EH (cell line): ENCODE measurements at places on chromosomes 4 and X.

GRCh38 chr4:149292425-149293007 is 523.1 kb downstream of the IQCM start:
- DNase-seq, result no peak

DNA sequence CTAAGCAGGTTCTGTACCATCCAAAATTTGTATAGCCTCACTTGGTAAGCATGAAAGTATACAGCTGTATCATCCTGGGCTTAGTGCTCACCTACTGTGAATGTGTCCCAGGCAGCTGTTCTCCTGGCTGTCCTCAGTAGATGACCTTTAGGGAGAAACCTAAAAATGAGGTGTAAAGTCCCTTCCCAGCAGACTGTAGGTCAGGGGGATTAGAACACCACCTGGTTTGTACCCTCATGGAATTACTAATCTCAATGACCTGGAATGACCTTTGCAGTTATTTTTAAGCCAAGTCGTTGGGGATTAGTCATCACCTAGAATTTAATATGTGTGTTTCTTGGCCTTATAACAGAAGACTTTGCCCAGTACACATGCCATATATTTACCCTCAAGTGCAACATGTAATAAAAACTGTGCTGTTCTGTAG is 39.1 kb upstream of the MBTPS2 start:
- peak; percentile 22 for DNase-seq

DNA sequence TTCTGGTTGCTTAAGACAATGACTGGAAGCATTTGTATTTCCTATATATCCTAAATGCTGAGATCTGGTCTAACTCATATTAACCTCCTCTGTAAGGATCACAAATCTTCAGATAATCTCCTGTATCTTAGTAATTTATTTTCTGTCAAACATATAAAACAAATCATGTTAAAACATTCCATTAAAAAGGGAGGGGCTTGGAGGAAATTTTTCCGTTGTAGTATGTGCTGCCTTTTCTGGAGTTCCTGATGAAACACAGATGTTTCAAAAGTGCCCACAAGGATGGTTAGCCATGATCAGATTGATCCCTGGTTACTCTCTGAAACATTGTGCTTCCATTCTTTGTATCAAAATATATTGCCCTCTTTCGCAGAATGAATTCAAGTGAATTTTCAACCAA is 182.1 kb downstream of the TENM3 start:
- DNase-seq, result peak; percentile 7

DNA sequence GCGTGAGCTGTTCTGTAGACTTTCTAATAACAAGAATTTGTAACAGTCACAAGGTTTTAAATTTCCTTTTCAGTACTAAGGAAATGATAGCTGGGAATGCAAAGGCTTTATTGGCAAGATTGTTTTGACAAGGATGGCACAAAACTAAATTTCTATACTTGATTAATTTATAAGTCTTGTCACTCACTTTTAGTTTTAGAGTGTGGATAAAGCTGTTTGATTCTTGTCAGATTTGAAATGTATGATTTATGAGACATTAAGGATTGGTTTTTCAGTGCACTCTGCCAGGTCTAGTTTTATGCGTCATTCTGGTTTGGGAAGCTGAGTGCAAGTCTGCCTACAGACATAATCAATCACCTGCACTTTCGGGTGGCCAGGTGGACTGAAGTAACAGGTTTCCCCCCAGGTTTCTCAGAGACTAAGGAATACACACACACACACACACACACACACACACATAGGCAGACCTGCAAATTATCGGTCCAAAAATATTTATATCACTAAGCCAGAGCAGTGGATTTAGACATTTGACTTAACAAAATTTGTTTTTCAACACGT is 9.3 kb downstream of the FHL1 start:
- no peak for DNase-seq

GRCh38 chr4:41428601-41429279 is 109.2 kb upstream of the LIMCH1 start:
- peak; percentile 41 for DNase-seq

GRCh38 chr4:11408233-11408967 is 20.3 kb downstream of the HS3ST1 start:
- DNase-seq, result no peak

GRCh38 chr4:143356493-143356892 is 19.8 kb downstream of the GAB1 start:
- DNase-seq, result no peak

- no peak for DNase-seq
Observed at GRCh38 chrX:45735571-45735970, 534.9 kb upstream of the DIPK2B start.

GRCh38 chrX:51641421-51642021 is 22.8 kb upstream of the CENPVL3 start:
- peak; percentile 56 for DNase-seq

GRCh38 chr4:11155208-11155867 is 273.4 kb downstream of the HS3ST1 start:
- DNase-seq, result no peak

GRCh38 chr4:143558823-143559756 is 45.6 kb downstream of the SMARCA5 start:
- DNase-seq, result peak; percentile 68

DNA sequence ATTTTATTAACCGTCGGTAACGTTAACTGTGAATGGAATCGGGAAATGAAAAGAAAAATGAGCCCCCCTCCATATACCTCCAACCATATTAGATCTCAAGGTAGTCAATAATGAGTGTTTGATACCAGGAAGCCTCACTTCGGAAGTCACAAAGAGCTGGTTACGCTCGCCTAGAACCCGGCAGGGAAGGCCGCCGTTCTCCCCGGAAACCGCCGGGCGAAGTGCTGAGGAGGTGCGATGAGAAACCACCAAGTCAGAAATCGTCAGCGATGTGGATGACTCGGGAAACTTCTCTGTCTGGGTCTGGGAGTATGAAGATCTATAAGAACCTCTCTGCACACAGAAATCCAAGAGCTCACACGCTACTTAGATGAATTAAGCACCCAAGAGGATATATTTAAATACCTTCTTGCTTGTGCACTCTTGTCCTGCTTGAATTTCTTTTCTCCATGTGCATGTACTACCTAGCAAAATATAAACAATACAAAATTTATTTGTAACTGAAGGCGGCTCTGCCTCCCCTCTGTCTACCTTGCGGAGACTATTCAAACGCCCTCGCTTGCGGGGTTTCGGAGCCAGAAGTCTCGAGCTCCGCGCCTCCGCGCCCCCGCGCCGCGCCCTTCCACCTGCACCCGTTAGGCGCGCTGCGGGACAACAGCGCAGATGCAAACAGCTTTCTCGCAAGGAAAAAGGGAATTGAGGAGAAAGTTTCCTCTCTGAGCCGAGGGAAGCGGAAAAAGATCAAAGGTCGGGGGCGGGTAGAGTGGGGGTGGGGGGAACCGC is 17.8 kb downstream of the NKX6-1 start:
- DNase-seq, result no peak

GRCh38 chr4:102627831-102628523 is 126.8 kb downstream of the NFKB1 start:
- DNase-seq, result peak; percentile 75

DNA sequence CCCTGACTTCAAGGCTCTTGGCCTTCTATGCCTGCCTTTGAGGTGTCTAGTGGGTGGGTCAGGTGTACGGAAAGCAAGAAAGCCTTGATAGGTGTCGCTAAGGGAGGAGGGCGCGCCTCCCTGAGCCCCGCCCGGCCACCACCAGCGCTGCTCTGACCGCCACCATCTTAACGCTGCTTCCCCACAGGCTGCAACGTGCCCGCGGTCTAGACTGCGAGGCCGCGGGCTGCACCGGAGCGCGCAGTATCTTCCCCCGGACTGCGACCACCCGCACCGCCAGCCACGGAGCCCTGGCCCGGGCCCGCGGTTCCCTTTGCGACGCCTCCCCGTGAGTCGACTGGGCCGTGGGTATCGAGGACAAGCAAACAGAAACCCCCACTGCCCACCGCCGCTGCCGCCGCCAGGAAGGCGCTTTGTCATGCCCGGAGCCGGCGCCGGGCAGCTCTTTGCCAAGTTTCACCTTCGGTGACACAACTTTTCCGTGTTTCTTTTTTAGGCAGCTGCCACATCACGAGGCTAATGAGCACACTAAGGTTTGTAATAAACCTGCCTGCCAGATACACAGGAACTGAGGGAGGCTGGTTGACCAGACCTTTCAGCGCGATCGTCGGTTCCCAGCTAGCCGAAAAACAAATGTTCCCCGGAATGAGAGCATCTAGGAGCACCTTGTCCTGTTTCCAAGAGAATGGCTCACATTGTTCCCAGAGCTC is 335.8 kb upstream of the F9 start:
- DNase-seq, result no peak

DNA sequence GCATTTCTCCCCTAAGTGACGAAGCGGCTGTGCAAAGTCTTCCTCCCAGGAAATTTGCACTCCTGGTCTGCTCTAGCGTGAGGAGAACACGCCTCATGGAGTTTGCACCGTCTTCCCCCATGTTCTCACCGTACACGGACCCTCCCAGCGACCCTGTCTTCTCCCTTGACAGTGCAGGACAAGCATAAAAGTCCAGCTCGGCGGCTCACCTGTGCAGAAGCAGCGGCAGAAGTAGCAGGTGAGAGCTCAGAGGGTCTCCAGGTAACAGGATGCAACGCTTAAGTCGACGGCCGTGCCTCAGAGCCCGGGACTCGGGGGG is 314 bp downstream of the P2RY8 start:
- no peak for DNase-seq

DNA sequence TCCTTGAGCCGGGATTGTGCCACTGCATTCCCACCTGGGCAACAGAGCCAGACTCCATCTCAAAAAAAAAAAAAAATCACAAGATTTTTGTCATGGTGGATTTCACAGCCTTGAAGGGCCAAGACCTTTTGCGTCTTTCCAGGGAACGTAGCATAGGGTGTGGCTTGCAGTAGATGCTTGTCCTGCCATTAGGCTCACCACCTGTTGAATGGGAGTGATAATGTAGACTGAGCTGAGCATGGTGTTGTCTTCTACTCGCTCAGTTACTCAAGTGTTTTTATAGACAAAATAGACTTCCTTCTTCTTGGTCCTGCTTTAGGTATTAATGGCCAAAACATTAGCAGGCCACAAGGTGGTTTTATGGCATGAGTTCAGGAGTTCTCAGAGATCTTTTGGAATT is 40.8 kb downstream of the JADE1 start:
- DNase-seq, result no peak

DNA sequence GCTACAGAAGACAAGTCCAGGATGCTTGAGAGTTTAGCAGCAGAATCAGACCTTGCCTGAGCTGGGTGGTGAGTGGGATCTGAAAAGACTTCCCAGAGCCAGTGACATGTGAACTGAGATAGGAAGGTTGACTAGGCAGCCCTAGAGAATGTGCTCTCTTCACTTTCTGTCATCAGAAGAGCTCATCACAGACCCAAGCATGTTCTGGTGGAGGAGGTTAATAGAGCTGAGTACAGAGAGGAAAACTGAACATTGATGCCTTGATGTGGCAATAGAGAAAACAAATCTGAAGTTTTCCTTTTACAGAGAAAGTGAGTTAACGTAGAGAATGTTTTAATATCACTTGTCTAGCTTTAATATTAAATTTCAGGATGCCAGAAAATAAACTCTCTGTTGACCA is 17.1 kb downstream of the ADGRL3 start:
- DNase-seq, result no peak

DNA sequence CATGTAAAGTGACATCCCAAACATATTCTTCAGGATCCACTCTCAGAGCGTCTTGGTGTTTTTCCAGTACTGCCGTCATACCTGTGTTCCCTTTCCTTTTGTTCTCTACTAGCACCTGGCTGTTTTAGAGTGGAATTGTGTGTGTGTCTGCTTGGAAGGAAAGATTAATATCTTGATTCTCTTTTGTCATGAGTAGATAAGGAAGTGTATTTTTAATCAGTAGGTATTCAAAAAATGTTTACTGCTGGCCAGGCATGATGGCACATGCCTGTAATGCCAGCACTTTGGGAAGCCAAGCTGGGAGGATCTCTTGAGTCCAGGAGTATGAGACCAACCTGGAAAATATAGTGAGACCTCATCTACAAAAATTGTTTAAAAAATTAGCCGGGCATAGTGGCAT is 198.8 kb downstream of the CBR4 start:
- no peak for DNase-seq

DNA sequence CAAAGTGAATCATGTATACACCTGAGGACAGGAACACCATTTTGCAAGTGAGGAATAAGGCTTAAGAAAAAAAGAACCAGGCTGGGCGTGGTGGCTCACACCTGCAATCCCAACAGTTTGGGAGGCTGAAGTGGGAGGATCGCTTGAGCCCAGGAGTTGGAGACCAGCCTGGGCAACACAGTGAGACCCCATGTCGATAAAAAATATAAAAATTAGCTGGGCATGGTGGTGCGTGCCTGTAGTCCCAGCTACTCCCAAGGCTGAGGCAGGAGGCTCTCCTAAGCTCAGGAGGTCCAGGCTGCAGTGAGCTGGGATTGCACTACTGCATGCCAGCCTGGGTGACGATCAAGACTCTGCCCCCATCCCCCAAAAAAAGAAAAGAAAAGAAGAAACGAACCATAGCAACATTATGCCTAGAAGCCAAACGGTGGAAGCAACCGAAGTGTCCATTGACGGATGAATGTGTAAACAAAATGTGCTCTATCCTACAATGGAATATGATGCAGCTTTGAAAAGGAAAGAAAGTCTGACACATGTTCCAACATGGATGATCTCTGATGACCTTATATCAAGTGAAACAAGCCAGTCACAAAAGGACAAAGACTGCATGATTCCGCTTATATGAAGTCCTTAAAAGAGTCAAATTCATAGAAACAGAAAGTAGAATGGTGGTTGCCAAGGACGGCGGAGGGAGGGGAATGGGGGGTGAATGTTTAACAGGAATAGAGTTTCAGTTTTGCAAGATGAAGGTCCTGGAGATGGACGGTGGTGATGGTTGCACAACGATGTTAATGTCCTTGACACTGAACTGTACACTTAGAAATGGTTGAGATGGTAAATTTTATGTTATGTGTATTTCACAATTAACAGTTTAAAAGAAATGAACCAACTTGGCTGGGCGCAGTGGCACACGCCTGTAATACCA is 8.6 kb upstream of the KIAA0232 start:
- DNase-seq, result no peak

DNA sequence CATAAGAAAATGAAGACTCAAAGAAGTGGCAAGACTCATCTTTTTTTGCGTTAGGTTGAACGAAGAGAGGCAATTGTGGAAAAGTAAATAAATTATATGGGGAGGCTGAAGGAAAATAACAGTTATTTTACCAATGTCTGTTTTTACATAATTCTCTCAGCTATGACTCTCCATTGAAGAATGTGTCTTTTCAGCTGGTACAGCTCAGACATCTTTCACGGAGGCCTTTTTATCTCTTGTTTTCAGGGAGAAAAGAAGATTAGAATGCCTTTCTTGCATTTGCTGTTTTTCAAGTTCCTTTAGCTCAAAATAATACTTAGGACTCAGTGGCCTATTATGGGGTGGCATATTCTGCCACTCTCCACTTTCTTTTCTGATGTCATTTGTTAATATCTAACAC is 153.0 kb downstream of the ADAM29 start:
- no peak for DNase-seq

GRCh38 chr4:147056940-147057610 is 111.4 kb upstream of the TTC29 start:
- peak; percentile 42 for DNase-seq

DNA sequence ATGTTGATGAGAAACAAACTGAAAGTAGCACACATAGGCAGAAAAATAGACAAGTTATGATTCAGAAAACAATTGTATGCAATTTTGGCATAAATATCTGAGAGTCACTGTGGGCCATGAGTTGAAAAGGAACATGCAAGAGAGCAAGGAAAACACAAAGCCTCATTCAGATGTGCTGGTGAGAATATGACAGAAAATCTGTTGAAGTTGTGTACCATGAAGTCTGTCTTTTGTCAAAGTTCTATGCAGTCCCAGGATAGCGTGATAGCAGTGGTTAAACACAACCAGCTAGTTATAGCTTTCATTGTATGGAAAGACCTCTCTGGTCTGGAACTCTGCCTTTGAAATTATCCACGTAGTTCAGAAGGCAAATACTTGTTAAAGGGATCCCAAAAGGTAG is 53.0 kb downstream of the TMEM154 start:
- no peak for DNase-seq

GRCh38 chr4:95599777-95600400 is 51.1 kb upstream of the UNC5C start:
- DNase-seq, result no peak
